ENCODE measurements at places on chromosomes 3 and 15.

- DNase-seq = no peak
Measured at GRCh38 chr3:129738172-129738571, 131.7 kb upstream of the PLXND1 start.

DNA sequence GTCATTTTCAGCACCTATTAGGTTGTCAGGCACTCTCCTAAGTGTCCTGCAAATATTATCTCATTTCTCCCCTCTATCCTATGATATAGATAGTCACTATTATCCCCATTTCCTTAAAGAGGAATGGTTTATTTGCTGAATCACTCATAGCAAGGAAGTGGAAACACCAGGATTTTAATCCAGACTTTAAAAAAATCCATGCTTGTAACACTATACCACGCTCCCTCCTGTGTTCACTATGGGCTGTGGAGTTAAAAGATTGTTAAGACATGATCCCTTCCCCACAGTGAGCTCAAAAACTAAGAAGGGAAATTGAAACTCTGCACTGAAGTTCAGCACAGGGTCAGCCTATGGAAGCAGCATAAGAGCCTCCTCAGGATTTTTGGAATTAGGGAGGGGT, 60.2 kb downstream of the TMEM39A start:
- no peak for DNase-seq

GRCh38 chr3:72195895-72196294, 410.9 kb upstream of the PROK2 start:
- DNase-seq = no peak

GRCh38 chr3:190036631-190037030, 84.1 kb downstream of the P3H2 start:
- DNase-seq = peak; percentile 45

DNA sequence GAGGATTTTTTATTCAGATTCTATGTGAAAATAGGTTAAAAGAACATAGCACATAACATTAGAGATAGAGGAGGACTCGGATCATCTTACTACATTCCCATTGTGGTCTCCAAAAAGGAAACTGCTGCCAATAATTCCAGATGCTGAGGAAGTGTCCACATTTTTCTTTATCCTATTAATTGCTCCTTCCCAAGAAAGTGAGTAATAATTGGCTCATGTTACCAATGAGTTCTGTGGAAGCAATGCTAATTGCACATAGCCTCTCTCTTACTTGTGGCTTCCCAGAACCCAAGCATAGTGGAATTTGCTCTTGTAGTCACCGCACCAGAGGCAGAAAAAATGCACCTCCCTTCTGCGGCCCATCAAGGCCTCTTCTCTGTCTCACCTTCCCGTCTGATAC, 208.4 kb downstream of the PLOD2 start:
- no peak for DNase-seq

DNA sequence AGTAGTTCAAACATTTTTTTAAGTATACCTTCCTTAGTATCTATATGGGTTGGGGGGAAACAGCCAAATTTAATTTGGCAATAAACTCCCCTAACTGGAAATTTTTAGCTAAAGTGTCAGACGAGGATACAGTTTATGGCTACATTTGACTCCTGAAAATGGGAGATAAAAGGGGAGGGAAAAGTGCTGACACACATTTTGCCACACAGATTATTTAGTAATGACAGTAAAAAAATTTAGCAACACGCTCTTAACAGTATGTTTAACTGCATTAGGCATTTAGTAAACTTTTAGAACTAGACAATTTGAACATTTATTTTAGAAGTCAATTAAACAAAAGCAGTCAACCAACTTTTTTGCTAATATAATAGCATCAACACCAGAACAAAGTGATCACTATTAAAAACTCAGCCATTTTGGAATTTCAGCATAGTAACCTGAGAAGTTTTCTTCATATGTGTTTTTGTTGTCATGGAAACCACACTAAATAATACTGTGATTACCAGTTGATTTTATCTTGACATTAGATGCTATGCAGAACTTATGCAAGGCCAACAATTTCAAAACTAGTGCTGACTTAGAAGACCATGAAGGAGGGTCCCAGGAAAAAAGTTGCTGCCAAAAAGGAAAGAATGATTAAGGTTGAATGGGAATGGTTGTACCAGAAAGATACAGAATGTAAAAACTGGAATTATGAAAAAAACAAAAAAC, 47.0 kb upstream of the TFG start:
- DNase-seq = no peak

- no peak for DNase-seq
Measured at GRCh38 chr3:60703008-60703407, 548.2 kb downstream of the FHIT start.

DNA sequence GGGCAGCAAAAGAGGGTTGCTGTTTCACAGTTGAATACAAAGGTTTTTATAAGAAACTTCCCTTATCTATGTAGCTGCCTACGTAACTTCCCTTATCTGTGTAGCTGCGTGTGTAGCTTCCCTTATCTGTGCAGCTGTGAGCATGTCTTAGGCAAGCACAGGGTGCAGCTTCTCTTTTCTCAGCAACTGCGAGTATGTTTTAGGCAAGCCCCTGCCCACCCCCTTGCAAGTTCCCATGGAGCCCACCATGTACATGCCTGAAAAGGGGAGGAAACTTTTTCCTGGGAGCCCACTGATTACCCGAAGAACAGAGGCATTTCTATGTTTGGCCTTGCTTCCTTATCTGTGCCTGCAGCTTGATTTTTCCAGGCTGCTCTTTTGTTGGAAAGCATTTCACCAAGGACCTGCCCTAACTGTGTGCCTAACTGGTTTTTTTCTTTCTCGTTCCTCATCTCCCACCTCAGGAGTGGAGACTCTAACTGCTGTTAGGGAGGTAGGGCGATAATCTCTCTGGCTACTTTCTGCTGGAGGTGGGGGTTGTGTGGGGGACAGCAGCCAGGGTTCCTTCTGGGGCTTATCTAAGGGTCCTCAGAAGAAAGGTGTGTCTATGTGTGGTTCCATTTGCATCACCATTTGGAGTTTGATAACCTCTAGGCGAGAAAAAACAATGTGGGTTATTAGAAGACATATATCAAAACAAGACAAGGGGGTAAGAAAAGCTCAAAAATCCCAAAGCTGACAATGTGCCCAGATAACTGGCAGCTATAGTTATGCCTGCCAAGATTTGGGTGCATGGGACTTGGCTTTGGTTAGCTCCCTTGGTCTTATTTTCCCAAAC, 26.0 kb downstream of the SORD start:
- DNase-seq = no peak

DNA sequence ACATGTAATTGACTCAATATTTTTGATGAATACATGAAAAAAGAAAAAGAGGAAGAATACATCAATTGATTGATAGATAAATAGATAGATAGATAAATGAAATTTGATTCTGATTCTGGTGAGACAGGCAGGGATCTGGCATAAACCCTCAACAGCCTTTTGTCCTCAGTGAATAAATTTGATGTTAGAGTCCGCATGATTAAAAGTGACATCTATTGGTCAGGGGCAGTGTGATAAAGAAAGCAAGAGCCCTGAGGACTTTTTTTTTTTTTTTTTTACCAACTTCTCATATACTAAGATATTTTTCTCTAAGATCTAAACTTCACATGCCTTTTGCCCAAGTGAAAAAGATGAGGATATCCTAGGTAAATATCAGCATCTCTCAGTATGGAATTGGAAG, 216.4 kb downstream of the LRRC3B start:
- DNase-seq = no peak

- no peak for DNase-seq
Measured at GRCh38 chr3:111033470-111034050, 38.1 kb upstream of the NECTIN3 start.

- no peak for DNase-seq
Measured at GRCh38 chr3:144663456-144664436, 692.1 kb downstream of the DIPK2A start.

DNA sequence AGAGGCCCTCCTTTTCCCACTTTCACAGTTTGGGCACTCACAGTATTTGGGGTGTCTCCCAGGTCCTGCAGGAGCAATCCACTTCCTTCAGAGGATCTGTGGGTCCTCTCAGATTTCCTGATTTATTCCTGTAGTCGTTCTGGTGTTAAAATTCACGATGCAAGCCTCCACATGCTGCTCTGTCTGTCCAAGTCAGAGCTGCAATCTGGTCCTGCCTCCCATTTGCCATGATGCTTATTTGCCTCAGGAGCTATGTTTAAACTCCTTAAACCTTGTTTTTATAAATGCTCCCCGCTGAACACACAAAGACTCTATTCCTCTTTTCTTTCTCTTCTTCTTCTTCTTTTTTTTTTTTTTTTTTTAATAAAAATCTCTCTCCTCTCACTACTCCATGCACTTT, 558.7 kb upstream of the NECTIN3 start:
- DNase-seq = no peak

DNA sequence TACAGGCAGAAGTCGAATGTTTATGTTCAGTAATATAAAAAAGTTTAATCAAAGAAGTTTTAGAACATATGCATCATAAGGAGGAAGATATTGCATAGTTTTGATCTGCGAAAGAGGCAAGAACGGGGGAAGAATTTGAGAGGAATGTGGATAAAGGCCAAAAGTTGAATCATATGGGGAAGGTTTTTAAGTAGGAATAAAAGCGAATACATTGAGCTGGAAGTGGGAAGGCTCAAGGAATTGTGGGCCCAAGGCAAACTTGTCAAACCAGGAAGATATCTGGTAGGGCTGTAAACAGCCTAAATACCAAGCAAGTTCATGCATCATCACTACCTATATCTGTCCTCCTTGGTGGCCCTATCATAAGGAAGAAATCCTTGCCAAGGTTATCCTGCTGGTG, 186.9 kb downstream of the MAGI1 start:
- peak; percentile 45 for DNase-seq

DNA sequence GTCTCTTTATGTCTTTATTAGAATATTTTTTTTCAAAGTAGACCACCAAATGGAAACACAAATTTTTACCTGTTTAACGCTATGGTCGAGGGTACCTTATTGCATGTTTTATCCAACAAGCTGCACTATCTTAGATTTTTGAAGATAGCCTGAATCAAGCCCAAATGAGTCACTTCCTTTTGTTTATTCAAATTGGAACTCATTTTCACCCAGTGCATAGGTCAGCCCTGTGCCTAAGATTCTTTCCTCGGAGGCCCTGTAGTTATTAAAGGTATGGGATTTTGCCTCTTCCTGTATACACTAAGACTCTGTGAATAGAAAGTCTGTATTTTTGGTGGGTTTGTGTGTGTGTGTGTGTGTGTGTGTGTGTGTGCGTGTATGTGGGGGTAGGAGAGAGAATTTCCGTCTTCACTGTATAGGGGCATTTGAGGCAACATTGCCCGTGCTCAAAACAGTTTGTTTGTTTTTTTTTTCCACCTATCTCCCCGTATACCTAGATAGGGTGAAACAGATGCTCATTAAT, 358.0 kb upstream of the CADM2 start:
- DNase-seq = no peak

- no peak for DNase-seq
Measured at GRCh38 chr3:177553579-177553978, 356.3 kb upstream of the TBL1XR1 start.

- peak; percentile 33 for DNase-seq
Measured at GRCh38 chr3:138921316-138922292, 25.3 kb downstream of the FOXL2 start.

DNA sequence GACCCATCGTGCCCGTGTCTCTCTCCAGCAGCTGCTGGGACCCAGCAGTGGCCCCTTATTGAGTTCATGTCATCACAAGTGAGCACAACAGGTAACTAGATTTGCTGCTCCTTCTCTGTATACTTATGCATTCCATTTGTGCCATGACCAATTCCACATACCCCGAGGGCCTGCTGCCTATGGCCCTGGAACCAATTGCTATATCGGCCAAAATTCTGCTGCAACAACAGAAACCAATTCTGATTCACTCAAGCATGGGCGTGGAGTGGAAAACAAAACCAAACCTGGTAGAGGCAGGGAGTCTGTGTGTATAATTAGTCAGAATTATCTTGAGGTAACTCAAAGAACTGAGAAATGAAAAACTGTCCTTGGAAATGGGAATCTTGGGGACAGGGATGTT, 516.6 kb downstream of the EPHB1 start:
- DNase-seq = no peak

- no peak for DNase-seq
Measured at GRCh38 chr3:104610730-104611652, 755.7 kb upstream of the ALCAM start.

DNA sequence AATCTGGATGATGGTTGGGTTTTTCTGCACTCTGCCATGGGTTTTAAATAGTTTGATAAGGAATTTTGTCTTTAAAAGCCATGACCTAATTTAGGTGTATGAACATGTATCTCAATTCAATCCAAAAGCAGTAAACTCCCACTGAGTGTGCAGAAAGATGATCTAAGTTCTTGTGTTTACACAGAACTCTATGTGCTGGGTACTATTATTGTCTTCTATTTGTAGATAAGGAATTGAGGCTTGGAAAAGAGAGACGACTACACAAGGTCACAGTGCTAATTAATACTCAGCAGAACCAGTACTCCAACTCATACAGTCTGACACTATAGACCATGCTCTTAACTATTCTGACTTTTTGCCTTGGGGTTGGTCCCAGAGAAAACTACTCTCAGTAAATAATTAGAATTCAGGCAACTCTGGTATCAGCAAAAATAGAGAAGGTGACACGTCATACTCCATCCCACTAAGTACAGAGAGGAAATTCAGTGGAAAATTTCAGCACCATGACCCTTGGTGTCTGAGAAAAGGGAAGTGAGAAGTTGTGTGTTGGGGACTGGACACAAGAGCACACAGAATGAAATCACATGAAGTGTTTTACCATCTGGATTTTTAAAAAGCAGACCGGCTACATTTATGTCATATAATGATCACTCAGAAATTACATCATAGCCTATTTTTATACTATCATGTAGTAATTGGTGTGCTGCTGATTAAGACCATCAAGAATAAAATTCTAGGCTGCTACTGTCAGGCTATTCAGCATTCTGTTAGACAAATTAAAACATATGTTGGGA, 18.3 kb upstream of the MYH15 start:
- DNase-seq = no peak

Data from amniotic stem cell (primary cell).